ENCODE measurements at places on chromosomes 13 and 19.

GRCh38 chr13:39284801-39285388, 246.6 kb downstream of the NHLRC3 start:
- no peak for DNase-seq

- peak; percentile 43 for DNase-seq
These were observed 689 bp downstream of the DCUN1D2 start for GRCh38 chr13:113489549-113490495.

DNA sequence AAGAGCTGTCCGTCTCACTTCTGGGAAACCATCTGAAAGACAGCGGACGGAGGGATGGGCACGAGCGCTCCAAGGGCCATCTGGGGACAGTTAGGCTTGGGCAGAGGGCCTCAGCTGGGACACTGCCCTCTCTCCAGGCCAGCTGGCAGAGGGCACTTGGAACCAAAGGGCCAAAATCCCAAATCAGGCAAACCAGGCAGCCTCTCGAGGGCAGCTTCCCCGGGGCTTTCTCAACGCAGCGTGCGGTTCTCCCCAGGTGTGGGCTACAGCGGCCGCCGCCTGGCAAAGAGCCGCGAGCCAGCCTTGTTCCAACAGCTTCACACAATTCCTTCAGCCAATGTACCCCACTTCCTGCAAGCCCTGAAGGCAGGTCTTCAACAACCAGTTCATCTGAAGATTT, 5.0 kb downstream of the MLLT1 start:
- no peak for DNase-seq

DNA sequence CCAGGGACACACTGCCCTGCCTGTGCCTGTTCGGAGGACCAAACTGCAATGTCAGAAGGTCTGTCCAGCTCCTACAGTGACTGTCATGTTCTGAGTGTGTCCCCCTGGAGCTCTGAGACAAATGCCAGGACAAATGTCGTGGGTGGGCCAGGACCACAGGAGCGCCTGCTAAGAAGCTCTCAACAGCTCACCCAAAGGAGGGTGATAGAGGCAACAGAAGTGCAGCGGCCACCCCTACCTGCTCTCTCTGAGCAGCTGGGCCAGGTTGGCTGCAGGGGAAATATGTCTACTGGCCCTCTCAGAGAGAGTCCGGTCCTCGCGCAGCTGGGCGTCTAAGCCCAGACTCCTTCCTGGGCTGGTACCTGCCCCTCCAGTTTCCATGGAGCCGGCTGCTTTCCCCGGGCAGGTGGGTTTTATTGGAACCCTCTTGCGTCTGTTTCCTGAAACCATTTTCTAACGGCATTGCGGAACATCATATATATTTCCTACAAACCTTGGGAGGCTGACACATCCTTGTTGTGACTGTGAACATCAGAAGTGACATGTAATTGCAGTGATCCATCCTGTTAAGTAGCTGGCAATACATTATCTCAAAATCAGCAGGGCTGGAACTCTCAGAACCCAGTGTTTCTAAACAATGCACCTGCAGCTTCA, 78.1 kb downstream of the CHST8 start:
- no peak for DNase-seq

DNA sequence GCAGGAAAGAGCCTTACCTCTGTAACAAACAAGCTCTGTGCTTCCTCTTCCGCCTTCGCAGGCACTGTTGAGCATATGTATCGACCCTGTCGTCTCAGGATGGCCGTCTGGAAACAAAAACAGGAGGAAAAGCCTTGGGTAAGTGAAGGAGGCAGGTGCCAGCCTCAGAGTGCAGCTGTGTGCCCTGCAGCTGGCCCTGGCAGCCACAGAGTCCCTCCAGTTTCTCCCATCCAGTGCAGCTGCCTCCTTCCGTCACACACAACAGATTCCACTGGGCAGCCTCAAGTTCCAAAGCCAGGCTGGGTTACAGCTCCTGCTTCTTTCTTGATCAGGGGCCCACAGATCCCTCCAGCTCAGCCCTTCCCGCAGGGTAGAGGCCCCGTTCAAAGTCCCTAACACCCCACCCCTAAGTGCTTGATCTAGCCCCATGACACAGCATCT, 47.7 kb downstream of the DOCK9 start:
- no peak for DNase-seq

DNA sequence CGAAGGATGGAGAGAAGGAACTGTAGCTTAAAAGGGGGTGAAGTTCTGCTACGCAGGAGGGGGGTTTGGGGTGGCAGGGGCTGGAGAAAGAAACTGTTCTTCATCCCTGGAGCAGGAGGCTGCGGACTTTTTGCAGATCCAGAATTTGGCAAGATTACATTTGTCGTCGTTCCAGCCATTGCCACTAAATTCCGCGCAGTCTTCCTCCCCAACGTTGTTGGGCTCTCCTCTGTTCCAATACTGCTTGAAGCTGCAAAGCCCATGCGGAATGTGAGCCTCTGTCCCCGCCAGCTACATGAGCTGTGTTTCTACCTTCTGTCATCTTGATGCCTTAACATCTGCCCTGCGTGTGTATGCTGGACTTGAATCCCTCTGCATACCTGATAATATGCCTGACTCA, 4.3 kb downstream of the CD209 start:
- DNase-seq: no peak

DNA sequence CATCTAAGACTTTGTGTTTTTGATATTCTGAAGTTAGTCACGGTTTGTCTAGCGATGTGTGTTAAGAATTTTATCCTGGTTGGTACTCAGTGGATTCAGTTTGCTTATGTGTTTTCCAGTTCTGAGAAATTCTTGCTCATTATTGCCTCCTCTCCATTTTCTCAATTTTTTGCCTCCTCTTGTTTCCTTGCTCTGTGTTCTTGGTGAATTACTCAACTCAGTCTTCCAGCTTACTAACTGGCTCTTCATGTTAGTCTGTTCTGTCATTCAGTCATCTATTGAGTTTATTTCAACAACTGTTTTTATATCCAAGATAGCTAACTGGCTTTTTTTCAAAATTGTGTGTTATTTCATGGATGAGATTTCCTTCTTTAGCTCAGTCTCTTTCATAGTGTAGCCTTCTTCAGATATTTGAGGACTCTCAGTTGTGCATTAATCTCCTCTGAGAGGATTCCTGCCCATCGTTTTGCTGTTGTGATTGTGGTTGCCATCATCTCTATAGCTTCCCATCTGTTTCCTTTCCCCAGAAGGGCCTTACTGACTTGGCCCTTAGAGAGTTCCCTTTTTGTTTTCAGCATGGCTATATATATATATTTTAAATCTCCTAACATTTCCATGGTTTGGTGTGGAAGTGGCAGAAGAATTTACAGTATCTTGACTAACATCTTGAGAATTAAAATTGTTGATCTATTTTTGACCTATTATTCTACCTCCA, 6.2 kb downstream of the SETDB2 start:
- DNase-seq: no peak

DNA sequence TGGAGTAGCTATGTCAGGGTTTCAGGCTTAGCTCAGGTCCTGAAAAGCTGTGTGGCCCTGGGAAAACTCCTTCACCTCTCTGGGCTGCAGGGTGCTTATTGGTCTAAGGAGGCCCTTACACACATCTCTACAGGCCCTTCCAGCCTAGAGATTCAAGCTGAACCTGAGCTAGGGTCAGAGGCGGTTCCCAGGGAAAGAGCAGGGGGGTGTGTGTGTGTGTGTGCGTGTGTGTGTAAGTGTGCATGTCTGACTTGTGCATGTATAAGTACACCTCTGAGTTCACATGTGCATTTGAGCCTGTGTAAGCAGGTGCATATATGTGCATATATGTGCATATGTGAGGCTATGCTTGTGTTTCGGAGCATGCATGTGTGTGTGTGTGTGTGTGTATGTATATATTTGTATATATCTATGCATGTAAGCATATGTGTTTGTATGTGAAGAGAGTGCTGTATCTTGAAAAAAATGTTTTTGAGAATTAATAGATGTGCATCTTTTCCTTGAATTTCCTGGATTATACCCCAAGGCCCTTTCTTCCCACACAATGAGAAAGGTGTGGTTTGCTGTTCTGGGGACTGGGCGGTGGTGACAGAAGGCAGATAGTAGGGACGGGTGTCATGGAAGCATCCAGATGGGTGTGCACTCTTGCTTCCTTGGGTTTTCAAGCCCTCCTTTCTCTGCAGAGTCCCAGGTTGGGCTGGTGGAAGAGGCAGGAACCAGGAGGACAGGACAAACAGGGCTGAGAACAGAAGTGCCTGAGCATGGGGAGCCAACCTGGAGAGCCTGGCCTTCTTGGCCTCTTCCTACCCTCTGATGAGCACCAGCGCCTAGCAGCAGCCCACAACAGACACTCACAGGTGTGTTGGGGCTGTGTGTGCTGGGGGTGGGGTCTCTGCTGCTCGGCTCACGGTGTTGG, 150.3 kb upstream of the TSHZ3 start:
- no peak for DNase-seq

GRCh38 chr13:68046903-68047302, 816.8 kb upstream of the PCDH9 start:
- DNase-seq: no peak

DNA sequence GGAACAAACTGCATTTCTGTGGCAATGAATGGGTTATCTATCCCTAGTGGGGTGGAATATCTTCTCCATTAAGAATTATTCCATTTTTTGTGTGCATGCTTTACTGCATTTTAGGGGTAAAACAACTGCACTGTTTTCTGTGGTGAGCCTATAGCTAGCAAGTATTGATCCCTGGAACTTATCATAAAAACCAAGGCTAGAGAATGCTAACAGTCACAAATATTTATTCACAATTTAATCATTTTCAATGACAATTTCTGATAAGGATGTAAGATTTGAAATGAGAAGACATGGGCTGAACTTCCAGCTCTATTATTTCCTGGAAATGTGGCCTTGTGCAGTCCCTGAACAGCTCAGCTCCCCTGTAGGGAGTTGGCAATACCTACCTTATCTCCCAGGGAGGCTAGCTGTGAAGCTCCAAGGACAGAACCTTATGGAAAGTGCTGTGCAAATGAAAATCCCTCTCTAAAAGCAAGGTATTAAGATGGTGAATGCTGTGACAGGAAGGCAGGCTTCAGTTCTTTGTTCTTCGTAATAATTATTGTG, 51.5 kb upstream of the FAM216B start:
- no peak for DNase-seq

DNA sequence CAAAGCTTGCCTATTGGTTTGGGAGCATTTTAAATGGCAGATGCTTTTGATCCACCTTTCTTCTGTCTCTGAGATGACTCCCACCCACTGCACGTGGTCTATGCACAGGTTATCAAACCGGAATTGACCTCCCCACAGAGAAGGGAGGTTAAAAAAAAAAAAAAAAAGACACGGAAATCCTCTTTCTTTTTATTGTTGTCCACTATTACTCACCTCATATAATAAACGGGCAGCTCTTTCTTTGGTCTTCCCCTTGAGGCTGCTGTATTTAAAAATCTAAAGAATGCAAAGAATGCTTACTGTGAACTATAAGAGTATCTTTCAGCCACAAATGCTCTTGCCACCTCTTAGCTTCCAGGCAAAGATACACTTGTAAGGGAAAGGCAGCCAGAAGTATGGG, 329.7 kb downstream of the NDFIP2 start:
- DNase-seq: peak; percentile 71

GRCh38 chr13:102045731-102046130, 356.1 kb downstream of the FGF14 start:
- no peak for DNase-seq

DNA sequence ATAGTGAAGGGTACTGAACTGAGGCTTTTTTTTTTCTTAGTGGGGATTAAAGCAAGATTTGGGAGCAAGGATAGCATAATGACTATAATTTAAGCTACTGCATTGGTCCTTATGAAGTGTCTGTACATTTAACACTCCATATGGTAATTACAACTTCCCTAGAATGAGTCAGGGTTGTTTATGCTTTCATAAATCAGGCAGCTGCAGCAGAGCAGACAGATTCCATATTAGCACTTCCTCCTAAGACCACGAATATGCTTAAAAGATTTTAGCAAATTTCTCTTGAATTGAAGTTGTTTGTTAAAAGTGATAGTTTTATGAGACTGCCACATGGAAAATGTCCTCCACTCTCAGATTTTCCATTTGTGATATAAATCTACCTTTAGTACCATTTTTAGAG, 401.1 kb upstream of the SPRY2 start:
- no peak for DNase-seq

DNA sequence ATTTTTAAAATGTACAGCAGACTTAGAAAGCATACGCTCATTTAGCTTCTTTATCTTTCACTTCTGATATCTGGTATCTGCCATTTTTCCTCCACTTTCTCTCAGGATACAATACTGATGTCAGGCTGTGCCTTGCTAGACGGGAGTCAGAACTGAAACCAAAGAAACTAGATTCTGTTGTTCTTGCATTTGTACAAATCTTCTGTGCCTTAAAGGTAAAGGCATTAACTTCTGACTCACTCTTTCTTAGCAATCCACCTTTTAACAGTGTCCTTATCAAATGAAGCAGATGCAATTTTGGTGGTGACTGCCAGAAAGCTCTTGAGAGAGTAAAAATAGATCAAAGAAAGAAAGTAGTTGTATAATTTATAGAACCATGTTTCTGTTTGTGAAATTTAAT, 370.4 kb downstream of the PCDH20 start:
- DNase-seq: no peak

- peak; percentile 80 for DNase-seq
These were observed 496.7 kb downstream of the COG6 start for GRCh38 chr13:40152145-40152544.
